ENCODE measurements at places on chromosomes 13 and 19.

DNA sequence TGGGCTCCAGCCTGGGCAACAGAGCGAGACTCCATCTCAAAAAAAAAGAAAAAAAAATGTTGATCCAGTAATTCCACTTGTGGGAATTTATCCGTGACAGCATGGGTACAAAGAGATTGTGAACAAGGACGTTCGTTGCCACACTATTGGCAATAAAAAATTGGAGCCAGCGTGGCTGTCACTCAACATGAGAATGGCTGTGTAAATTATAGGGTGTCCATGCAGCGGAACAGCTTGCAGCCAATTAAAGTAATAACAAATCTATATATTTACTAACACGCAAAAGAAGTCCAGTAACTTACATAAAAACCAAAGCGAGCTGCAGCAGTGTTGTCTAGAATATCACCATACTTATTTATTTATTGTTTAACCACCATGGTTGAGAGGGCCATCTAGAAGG is 19.3 kb downstream of the DPF1 start:
- DNase-seq: no peak

GRCh38 chr19:56643460-56643955 is 549 bp downstream of the SMIM17 start:
- no peak for DNase-seq

- DNase-seq: no peak
These were observed 11.8 kb upstream of the RB1 start for GRCh38 chr13:48291730-48292129.

DNA sequence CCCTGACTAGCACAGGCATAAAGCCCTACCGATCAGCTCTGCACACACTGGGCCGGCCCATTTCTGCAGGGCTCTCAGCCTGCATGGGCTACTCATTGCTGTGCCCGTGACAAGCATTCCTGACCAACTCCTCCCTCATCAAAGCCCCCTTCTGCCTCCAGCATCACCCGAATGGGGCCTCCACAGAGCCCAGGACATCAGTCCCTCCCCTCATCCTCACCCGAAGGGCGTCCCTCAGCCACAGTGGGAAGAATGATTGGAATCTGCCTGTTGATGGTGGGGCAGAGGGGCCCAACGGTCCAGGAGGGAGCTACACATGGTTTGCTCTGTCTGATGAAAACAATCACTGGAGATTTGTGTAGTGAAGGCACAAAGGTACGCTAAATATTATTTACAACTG is 43.8 kb downstream of the SERP2 start:
- DNase-seq: no peak

DNA sequence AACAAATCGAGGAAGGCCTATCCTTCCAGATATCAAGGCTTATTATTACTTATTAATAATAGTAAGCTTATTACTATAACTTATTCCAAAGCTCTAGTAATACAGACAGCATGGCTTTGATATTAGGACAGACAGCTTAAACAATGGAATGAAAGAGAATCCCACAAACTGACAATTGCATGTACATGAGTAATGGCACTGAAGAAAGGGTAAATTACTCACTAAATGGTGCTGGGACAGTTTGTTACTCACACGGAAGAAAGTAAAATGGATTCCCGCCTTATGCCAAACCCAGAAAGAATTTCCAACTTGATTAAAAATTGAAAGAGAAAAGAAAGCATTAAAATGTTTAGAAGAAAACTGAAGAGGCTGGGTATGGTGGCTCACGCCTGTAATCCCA is 60.3 kb downstream of the MIPEP start:
- DNase-seq: no peak

- no peak for DNase-seq
These were observed 11.3 kb upstream of the MKNK2 start for GRCh38 chr19:2062389-2062729.

GRCh38 chr13:40651866-40652587 is 14.4 kb downstream of the FOXO1 start:
- peak; percentile 69 for DNase-seq

GRCh38 chr19:39412867-39413271 is 400 bp downstream of the PLEKHG2 start:
- no peak for DNase-seq

- peak; percentile 9 for DNase-seq
These were observed 8.0 kb downstream of the MAP2K2 start for GRCh38 chr19:4115818-4116385.

- DNase-seq: no peak
These were observed 1195.0 kb downstream of the SLITRK5 start for GRCh38 chr13:88866195-88866594.

GRCh38 chr13:28744656-28745055 is 25.9 kb upstream of the SLC46A3 start:
- no peak for DNase-seq

GRCh38 chr13:67769063-67769986 is 539.2 kb upstream of the PCDH9 start:
- DNase-seq: no peak

- DNase-seq: no peak
These were observed 532.6 kb upstream of the GPC6 start for GRCh38 chr13:92694047-92694446.

DNA sequence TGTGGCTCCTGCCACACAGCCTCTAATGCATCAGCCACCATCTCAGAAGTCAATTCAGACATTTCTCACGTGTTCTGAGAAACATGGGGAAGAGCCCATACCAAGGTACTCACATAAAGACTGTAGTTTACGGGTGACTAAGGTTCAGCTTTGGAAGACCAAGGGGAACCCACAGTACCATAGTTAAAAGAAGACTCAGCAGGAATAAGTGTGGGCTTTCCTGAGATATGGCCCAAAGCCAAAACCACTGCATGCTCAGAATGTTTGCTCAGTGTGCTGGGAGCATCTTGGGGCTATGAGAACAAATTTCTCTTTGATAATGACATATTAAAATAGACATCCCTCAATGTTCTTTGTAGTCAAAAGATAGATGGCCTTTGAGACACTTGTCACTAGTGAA is 283.8 kb downstream of the DCT start:
- DNase-seq: no peak

DNA sequence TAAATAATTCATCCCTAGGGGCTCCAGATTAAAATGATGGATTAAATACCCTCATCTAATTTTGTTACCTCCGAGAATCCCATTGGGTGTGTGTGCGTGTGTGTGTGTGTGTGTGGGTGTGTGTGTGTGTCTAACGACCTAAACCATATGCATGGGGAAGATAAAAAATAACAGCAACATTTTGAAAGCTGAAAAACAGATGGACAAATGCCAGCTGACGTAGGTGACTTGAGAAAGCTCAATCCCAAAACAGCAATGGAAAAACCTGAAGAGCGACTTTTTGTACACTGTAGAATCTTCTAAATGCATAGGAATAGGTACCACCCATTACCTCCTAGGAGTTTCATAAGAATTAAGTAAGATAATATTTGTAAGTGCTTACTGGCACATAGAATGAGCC is 8.7 kb upstream of the RPL21 start:
- DNase-seq: no peak

DNA sequence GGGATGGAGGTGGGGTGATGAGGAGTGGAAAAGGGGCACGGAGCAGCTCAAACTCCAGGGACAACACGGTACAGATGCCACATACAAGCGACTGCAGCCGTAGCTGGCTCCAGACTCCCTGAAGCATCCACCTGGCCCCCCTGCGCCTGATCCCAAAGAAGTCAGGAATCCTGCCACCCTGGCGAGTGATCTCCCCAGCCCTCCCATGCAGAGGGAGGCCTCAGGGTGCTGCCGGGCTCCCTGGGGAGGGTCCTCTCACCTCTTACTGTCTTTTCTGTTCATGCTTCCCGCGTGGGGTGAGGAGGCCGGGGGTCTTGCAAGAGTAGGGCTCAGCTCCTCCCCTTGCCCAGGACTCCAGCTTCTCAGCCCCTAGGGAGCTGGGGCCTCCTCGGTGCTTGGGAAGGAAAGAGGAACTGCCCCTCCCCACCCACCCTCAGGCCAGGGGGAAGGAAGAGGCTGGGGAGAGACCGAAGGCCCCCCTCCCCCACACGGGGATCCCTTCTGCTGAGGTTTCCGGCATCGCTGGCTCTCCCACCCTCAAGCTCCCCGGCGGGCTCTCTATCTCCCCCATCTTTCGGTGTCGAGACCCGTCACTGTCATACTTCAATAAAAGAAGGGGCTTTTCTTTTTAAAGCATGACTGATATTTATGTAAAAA is at the start of gene RASGRP4:
Gene RASGRP4, minus strand, starts transcription at position 410 of the 657 bp plus-strand sequence. Its CDS starts 128 bp downstream, at position 282.
- no peak for DNase-seq

- DNase-seq: no peak
These were observed 2.5 kb downstream of the LDLR start for GRCh38 chr19:11091703-11092153.

- DNase-seq: no peak
These were observed 8.6 kb downstream of the RXFP2 start for GRCh38 chr13:31747966-31748365.

GRCh38 chr19:49145573-49146407 is 9.4 kb downstream of the HRC start:
- peak; percentile 93 for DNase-seq

DNA sequence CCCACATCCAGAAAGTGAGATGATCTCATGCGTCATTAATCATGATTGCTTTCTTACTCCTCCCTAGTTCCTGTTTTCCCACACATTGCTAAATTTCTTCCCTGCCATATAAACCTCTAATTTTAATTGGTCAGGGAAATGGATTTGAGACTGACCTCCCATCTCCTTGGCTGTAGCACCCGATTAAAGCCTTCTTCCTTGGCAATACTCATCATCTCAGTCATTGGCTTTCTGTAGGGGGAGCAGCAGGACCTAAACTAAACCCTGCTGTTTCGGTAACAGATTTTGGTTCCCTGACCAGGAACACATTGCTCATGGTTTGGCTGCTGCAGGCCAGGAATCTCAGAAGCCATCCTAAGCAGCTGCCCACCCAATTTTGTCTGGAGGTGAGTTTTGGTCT is 61.7 kb downstream of the SPRYD7 start:
- no peak for DNase-seq

- DNase-seq: no peak
These were observed 62.3 kb upstream of the ZNF724 start for GRCh38 chr19:23312515-23312914.

GRCh38 chr13:111161601-111162600 is 46.8 kb downstream of the ARHGEF7 start:
- DNase-seq: peak; percentile 34

DNA sequence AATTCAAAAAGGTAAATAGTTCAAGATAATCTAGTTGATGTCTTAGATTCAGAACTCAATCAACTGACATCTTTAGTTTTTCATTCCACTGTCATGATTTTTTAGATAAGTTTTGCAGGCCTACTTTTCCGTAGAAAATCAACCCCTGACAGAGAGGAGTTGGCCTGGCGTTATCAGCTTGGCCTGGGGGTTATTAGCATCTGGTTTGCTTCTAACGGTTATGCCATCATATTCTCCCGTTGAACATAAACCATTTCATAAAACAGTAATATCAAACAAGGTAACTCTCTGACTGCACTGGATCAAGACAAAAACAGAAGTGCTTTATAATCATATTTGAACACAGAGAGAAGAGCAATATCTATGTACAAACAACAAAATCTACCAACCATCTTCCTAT is 130.8 kb upstream of the PCDH20 start:
- DNase-seq: no peak

GRCh38 chr13:46536341-46536740 is 16.6 kb upstream of the LRCH1 start:
- no peak for DNase-seq

DNA sequence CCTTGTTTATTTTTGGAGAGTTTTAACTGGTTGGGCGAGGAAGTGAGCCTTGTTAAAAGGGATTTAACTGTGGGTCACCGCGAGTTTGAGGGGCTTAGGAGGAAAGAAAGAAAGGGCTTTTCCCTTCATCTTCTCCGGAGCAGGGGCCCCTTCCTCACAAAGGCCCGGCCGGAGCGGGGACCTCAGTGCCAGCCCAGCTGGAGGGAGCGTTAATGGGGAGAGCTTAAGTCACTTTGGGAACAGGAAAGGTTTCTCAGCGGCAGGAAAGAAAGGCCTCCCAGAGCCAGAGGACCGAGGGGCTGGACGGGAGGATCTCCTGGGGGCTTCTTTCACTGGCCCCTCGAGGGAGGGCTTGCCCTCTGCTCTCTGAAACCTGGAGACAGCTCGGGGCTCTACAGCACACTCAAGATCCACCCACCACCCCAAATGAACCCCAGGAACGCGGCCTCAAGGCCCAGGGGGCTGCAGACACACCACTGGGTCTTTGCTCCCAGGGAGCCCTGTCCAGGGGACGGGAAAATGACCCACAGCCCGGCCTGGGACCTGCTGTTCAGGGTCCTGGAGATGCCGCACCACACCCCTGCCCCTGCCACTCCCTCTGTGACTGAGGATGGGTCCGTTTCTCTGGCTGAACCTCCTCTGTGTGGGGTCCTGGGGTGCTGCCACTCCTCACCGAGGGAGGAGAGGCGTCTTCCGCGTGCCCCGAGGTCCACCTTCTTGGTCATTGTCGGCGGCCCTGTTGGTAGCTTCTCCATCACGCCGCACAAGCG is 128.3 kb downstream of the URI1 start:
- DNase-seq: no peak

DNA sequence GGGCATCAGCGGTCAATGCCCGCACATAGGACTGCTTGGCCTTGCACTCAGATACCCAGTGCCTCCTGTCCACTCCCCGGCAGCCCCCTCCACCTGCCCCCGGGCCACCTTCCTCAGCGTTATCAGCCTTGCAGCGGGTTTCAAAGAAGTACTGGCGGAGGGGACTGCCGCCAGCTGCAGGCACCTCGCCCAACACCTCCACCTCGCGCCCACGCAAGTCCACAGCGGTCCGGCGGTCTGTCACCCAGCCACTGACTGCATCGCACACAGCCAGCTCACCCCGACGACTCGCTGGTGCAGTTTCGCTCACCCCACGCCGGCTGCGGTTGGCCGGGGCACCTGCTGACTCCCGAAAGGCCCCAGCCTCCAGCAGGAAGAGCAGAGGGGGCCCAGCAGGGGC is 3.2 kb downstream of the NTF4 start:
- DNase-seq: no peak

DNA sequence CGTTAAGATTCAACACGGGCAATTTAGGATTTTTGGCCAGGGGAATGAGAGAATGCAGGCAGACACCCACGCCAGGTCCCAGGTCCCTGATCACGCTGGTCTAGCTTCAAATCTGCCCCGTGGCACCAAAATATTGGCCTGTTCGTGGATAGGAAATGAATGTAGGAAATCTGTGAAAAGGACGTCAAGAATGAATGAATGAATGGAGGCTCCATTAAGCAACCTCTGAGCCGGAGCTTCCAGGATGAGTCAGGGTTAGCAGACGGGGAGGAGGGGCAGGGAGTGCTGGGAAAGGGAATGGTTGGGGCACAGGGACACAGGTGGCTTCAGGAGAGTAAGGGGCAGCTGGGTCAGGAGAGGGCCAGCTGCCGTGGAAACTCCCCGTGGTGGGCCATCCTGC is 4.2 kb downstream of the SULT2B1 start:
- DNase-seq: no peak

GRCh38 chr13:24093047-24093446 is 67.5 kb upstream of the SPATA13 start:
- DNase-seq: no peak

GRCh38 chr13:98289339-98289945 is 112.4 kb upstream of the RNF113B start:
- DNase-seq: no peak

Data from OCI-LY7 (cell line).